ENCODE measurements at places on chromosomes 2 and 18.

- peak; percentile 34 for DNase-seq
Measured at GRCh38 chr2:121356058-121356640, 71.1 kb upstream of the TFCP2L1 start.

DNA sequence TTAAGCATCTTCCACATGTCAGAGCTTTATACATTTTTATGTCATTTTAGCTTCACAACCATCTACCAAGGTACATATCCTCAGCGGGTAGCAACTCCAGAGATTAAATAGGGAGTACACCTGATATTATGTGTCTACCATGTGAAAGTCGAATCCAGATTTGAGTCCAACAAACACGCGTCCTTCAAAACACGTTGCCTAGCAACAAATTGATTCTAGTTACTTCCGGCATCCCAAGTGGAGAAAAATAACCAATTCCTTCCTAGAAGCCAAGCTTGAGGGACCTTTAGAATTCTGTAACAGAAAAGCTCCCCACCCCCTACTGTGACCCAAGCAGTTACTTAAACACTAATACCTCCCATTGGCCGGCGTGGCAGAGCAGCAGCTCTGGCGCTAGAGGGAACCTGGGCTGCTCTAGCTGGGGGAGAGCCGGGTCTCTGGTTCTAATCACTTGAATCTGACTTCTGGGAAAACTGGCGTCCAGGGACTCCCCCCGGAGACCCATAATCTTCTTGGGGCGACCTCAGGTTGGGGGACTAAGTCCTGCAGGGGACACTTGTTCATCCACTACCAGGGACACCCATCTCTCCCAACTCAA lies at the start of gene ERICH2:
Gene ERICH2, plus strand, starts transcription at position 371 of the 598 bp plus-strand sequence. CDS start 304 bp downstream, outside the sequence.
- peak; percentile 16 for DNase-seq

DNA sequence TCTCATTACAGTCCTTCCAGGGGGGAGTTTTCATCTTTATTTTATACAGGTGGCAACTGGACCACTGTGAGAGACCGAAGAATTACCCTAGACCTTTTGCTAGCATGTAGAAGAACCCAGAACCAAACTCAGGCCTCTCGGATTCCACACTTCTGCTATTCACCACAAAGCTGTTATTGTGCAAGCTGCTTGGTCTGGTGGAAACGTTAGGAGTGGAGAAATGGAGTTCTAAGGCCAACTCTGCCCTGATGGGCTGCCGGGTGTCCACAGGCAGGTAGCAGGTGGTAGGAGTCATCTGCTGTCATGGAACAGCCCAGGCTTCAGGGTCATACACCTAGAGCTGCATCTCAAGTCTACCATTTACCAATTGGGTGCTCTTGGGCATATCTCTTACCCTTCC lies 218.8 kb downstream of the BCL11A start:
- DNase-seq = no peak

DNA sequence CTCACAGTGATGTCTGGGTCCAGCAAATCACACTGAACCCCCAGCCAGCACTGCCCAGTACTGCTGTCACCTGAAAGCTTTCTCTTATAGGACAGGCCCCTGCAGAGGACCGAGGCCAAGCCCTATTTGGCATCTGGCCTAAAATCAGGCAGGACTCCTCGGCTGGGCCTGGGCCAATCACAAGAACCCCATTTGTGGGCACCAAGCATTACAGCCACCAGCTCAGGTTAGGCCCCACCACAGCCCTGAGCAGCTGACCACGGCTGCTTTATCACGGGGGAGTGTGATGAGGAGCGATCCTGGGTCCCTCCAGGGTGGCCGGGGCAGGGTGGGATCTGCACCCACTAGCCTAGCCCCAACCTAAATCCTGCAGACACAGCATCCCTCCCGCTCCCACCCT lies 8.2 kb downstream of the BIN1 start:
- DNase-seq = no peak
